ENCODE measurements at places on chromosomes 6 and 20.

- DNase-seq, result no peak
Measured at GRCh38 chr20:57088436-57088835, 178.0 kb downstream of the BMP7 start.

- DNase-seq, result no peak
Measured at GRCh38 chr20:20699144-20699543, 13.3 kb downstream of the RALGAPA2 start.

DNA sequence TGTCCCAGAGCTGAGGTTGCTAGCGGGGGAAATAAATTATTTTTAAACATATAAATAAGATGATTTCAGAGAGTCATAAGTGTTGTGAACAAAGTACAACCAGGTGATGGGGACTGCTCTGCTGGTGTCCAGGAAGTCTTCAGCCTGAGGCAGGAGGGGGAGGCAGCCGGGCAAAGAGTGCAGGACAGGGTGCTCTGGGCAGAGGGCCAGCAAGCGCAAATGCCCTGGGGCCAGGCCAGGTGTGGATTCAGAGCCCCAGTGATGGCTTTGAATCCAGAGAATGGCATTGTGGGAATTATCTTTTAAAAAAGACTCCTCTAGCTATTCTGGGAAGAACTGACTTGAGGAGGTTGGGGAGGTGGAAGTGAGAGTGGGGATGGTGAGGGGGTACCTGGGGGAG is 1.6 kb downstream of the CLPSL1 start:
- DNase-seq, result no peak

DNA sequence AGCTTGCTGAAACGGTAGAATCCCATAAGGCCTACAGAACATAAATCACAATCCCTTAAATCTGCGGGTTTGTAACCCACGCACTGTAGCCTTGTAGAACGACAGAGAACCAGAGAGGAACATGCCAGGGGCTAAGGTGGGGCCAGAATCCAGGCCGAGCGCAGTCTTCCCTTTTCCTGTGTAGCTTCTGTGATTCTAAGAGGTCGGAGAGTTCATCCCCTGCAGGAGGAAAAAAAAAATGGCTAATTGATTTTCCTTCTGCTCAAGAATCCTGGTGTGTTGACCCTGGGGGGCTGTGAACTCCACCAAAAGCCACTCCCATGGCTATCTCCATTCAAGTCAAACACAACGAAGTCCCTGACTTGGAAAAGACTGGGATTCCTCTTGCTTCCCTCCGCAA is 96.3 kb downstream of the SPTLC3 start:
- no peak for DNase-seq

- no peak for DNase-seq
Measured at GRCh38 chr20:51346686-51347485, 195.6 kb downstream of the NFATC2 start.

DNA sequence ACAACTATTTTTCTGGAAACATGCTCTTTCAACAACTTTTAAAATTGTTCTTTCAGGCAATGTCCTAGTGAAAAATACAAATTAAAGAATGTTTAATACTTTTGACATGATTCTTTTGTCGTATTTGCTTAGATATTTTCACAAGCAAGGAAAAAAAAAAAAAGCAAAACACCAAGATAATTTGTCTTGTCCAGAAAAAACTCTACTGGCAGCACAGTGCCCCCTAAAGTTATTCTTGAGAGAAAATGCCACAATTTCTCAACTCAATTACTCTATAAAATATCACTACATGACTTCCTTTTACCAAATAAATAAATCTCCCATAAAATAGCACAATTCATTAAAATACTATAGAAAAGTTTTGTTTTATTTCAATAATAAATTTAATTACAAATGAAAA is 652.5 kb upstream of the EPHA7 start:
- no peak for DNase-seq

- no peak for DNase-seq
Measured at GRCh38 chr6:119124079-119124824, 45.8 kb upstream of the FAM184A start.

DNA sequence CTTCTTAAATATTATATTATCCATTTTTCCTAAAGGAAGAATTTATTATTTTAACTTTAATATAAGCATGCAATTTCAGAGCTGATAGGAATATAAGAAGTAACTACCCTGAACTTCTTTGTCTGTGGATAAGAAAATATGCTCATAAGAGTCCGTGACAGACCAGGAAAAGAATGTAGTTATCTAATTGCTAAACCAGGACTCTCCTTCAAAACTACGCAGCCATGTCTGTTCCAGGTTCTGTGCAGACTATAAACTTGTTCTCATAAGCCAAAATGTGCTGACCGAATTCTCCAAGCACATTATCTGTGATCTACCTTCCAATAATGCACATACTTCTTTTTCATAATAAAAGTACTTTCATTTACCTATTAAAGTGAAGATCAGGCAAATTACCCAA is 116.5 kb downstream of the TRDN start:
- DNase-seq, result no peak

DNA sequence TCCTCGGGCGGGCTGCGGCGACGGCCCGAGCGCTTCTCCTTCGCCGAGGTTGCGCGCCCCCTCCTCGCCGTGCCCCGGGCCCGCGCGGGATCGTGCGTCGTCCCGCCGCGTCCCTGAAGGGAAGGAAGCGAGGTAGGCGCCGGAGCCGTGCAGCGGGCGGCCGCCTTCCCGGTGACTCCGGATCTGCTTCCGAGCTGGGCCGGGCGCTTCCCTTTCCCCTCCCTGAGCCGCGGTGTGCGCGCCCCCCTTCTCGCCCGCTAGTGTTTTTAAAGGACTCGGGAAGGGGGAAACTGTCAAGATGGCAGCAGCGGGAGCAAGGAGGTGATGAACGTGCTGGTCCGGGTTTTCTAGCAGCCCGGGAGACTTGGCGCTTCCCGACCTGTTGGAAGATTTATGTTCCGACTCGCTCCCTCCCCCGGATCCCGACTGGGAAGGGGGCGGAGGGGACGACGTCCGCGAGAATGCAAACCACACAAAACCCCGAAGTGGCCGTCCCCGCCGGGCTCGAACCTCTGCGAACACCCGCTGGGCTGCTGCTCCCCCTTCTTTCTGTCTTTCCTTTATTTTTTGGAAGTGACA is 744 bp upstream of the FOXO3 start:
- DNase-seq, result no peak

DNA sequence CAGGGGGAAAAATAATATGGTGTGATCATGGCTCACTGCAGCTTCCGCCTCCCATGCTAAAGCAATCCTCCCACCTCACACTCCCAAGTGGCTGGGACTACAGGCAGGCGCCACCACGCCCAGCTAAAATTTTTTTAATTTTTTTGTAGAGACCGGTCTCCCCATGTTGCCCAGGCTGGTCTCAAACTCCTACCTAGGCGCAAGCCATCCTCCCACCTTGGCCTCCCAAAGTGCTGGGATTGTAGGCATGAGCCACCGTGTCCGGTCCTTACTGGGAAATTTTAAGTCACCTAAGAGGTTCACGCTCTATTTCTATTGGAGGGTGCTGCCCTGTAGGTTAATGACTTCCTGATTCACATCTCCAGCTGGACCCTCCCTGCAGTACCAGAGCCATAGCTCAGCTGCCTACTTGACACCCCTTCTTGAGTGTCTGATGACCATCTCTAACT is 626 bp upstream of the CDK5RAP1 start:
- DNase-seq, result no peak
